NCI-H1930 (cell line): ENCODE measurements at places on chromosomes 3 and 15.

DNA sequence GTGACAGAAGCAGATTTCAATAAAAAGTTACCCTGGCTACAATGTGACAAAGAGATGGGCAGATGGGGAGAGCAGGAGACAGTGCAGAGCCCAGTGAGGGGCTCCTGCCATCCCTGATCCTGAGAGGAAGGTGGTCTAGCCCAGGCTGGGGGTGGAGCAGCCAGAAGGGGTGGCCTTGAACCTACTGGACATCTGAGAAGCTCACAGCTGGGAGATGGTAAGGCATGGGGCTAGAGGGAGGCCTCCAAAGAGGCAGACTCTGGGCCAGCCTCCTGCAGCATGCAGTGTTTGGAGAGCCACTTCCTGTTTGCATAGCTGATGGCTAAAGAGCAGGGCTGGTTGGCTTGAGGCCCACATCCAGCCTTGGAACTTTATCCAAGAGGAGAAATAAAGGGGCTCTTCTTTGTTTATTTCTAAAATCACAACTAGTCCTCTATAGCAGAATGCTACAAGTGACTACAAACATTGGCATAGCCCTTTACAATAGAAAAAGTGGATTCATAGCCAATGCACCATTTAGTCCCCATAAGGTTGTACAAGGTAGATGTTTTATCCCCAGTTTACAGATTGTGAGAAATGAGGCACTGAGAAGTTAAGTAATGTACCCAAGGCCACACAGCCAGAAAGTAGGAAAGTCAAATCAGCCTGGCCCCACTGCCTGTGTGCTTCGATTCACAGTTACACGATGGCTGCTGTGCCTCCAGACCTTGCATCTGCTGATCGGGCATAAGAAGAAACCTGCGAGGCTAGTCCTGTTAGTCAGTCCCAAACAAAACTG, 4.6 kb downstream of the EFCC1 start:
- no peak for DNase-seq

DNA sequence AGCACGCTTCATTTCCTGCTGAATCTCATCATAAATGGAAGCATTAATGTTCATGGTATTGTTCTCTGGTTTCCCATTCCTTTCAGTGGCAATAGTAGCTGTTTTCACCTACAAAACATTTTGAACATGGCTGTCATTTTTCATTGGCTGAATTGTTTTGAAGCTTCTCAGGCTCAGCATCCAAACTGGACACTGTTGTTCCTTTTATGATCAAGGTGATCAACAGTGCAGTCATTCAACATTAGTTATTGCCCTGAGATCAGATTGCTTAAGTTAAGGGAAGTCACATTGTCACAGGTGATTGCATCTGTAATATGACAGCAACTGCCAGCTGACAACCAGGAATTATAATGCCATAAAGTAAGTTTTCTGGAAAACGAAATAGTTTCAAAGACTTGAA, 46.9 kb downstream of the SATB1 start:
- DNase-seq, result no peak

DNA sequence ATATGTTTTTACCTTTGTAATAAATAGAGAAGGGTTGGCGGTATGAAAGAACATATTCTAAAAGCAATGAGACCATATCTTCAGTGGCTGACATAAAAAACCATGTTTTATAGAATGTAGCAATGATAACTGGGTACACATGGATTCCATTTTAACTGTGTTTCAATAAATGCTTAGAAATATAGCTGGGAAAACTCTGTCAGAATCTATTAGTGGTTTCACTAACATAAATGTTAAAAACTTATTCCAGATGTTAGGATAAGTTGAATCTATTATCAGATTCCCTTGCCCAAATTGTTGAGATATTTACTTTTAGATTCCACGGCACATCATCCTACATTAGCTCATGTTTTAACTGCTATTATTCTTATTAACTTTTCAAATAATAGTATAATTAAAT, 772.2 kb upstream of the ALCAM start:
- DNase-seq, result no peak

GRCh38 chr3:71415681-71416122, 167.8 kb downstream of the FOXP1 start:
- DNase-seq, result no peak

DNA sequence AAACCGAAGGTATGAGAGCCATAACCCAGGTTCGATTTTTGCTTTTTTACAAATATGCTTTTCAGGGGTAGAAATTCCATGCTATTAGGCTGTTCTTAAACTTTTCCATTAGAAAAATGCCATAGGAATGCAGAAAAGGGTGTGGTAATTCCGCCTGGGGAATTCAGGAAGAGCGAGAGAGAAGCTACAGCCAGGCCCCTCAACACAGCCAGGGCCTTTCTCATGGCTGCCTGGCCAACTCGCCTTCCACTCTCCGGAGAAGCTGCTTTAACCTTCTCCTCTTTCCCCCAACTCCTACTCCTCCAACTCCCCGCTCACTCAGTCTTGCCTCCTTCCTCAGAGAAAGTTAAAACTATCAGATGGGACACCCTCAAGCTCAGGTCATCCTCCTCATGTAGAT, 9.1 kb upstream of the TICRR start:
- no peak for DNase-seq

DNA sequence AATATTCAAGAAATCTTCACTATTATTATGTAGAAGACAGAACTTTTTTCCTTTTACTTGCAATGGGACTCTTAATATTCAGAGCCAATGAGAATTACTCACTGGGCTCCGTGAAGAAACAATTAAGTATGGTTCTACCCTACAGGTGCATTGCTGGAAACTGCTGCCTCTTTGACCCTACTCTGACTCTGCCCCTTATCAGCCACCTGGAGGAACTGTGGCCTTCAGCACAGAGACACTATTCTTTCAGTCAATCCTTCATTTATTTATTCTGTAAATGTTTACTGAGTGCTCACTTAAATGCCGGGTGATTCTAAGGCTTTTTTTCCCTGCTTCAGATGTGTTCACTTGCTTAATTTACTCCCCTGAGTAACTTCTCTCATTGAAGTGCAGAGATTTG, 163.2 kb downstream of the SYNPR start:
- no peak for DNase-seq

DNA sequence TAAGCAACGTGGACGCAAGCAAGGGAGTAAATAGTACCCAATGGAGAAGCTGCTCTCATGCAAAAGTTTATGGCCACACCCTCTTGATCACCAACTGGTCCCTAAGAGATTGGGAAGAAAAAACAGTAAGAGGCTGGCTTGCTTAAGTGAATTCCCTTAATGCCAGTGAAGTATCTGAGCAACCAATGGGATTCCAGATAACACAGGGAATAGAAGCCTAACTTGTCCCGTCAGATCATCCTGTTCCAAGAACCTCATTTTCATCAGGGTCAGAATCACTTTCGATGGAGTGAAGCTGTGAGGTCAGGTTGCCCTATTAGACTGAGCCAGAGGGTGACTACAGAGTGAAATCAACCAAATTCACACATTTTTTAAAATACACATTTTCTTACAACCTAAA, 104.3 kb downstream of the CD47 start:
- no peak for DNase-seq

DNA sequence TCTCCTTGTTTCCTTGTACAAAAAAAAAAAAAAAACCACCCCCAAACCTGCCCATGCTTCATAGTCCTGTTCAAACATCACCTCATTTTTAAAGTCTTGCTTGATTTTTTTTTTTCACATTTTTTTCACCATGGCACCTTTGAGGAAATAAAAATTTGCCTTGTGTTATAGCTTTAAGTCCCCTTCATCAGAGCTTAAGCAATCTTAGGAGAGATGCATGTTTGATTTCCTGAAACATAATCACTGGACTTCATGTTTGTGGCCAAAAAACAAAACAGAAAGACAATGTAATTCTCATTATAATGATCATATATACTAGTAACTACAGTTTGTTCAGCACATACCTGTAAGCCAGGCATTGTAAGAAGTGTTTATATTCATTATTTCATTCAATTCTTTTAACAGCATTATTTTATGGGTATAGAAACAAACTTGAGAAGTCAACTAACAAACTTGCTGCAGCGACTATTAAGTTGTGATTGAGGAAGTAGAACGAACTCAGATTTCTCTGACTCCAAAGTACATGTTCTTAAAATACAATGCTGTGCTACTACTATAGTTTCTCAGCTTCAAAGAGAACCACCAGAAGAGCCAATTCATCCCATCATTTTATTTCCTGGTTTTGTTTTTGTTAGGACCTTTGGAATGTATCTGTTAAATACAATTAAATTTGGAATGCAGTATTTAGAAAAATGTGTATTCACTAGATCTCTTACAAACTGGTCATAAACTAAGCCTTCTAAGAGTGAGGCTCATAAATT, 203.8 kb downstream of the TCF12 start:
- DNase-seq, result no peak

- DNase-seq, result peak; percentile 61
Observed at GRCh38 chr3:184261854-184262763, 756 bp upstream of the CAMK2N2 start.

DNA sequence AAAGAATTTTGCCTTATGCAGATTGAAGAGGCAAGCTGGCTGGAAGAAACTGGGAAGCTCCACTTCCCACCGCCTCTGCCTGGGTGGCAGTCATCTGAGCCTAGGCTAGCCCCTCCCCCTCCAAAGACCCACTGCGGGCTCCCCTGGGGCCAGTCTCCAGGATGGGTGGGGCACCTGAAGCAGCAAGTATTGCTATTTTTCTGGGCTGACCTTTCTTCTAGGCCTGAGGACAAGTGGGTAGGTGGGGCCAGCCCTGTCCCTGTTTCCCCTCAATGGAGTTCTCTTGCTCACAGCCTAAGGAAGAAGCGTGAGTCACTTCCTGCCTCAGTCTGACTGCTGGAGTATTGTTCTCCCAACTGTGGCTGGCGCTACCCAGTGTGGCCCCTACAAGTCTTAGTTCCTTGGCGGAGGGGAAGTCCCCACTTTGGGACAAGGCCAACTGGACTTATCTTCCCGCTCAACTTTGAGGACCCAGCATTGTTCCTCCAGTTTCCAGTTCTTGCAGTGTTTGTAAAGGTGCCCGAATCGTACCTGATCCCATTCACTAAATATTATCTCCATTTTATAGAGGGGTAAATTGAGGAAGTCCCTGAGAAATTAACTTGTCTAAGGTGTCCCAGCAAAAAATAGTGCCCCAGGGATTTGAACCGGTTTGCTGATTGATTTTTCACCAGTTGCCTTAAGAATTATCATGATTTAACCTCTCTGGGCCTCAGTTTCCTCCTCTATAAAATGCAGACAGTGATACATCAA, 1.4 kb downstream of the FURIN start:
- DNase-seq, result no peak

GRCh38 chr15:90184119-90184785, 16.9 kb upstream of the SEMA4B start:
- DNase-seq, result no peak

DNA sequence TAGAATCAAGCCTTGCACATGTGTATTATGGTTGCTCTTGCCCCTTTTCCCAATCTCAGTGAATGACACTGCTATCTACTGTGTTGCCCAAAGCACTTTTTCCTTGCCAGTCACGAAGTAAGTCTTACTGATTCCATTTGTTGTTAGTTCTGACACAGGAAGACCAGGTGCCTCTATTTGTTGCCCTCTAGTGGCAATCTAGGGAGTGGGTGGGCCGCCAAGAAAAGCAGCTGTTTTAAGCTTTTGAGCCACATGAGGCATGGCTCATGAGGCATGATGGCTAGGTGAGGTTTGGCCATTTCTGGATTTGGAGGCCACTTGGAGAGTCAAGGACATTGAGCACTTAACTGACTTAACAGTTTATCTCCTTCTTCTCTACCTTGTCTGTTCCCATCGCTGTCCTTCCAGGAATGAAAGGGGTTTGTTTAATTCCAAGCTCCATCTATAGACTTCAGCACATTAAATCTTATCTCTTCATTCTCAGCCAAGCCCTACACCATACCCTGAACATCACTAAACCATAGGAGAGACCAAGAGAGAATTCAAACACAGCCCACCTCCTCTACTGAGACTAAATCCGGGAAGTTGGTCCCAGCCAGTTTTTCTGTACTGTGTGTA, 103.1 kb downstream of the HCN4 start:
- peak; percentile 1 for DNase-seq

DNA sequence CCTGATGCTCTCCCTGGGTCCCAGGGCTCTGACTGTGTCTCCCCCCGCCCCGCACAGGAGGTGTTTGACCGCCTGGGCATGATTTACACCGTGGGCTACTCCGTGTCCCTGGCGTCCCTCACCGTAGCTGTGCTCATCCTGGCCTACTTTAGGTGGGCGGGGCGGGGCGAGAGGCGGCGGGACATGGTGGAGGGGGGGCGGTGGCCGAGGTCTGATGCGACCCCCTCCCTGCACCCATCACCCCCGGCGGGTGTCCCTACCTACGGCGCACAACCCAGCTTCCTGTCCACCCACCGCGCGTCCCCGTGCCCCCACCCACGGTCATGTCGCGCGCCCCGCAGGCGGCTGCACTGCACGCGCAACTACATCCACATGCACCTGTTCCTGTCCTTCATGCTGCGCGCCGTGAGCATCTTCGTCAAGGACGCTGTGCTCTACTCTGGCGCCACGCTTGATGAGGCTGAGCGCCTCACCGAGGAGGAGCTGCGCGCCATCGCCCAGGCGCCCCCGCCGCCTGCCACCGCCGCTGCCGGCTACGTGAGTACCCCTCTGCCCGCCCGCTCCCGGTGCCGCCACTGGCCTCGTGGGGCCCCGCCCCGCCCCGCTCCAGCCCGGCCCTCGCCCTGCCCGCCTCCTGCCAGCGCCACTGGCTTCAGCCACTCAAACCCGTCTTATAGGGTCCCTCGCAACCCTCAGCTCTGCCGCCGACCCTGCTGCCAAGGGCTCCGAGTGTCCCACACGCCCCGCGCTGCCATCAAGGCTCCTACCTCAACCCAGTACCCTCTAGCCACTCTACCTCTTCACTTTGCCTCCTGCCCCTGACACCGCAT, 21.0 kb downstream of the PTH1R start:
- no peak for DNase-seq

DNA sequence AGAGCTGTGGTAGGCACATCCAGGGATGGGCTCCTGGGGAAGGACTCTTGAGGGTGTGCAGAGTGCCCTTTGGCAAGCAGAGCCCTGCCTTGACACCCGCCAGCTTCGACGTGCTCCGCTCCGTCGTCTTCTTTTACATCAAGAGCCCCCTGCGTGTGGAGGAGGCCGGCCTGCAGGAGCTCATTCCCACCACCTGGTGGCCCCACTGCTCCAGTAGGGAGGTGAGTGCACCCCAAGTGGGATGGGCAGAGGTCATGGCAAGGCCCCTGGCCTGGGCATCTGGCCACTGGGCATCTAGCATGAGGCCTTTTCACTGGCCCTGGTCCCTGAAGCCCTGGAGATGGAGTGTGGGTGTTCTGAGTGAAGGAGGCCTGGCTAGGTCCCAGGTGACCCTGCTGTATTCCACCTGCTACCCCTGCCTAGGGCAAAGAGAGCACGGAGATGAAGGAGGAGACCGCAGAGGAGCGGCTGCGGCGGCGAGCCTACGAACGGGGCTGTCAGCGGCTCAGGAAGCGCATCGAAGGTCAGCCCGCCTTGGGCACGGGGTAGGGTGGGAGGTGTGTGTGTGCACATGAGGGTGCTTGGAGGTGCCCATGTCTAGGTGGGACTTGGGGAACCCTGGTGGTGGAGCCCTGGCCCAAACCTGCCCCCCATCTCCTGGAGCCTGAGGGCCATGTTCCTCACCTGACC, 12.2 kb downstream of the RNF123 start:
- DNase-seq, result no peak

GRCh38 chr3:29705906-29706844, 425.3 kb downstream of the RBMS3 start:
- no peak for DNase-seq
